ENCODE measurements at places on chromosomes 3 and 15.

DNA sequence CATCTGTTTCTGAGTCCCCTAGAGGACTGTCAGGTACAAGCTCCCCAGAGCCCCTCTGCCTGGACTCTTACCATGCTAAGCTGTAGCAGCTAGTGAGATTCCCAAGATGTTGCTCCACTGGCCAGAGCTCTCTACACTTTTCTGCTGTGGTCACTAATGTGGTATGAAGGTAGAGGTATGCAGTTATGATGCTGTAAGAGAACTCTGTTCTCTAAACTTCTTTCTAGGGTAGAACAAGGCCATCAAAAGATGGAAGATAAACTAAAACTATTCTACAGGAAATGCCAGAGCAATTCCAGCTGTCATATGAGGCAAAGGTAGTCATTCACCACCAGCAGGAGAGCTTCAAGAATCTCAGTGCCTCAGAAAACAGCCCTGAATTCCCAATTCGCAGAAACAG, 517.4 kb upstream of the ARRDC4 start:
- no peak for DNase-seq

GRCh38 chr15:33994005-33994615, 25.8 kb downstream of the CHRM5 start:
- DNase-seq: peak; percentile 74

- DNase-seq: no peak
These were observed 4.0 kb downstream of the CCDC33 start for GRCh38 chr15:74240002-74240568.

GRCh38 chr3:125434582-125435011, 59.5 kb upstream of the ZNF148 start:
- no peak for DNase-seq

DNA sequence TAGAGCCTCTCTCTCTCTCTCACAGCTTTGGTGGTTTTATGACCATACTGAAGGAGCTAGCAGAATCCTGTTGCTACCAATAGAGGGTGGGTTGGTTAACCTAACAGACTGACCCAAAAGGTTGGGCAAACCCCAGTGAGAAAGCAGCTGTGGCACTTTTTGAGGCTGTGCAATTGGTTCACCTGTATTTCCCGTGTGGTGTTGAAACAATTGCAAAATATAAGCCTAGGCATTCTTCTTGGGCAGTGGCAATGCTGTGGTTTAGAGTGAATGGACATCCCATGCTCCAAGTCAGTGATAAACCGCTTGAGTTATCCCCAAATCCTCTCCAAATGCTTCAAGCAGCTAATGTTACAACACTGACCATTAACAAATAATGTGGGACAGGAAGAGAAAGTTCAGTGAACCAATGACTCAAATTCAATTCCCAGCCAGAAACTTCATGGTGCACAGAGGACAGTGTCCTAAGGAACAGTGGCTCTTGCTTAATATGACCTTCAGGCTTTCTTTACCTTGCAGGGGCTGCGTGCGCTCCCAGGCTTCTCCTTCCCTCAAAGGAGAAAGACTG, 261.9 kb upstream of the ICE2 start:
- DNase-seq: no peak

DNA sequence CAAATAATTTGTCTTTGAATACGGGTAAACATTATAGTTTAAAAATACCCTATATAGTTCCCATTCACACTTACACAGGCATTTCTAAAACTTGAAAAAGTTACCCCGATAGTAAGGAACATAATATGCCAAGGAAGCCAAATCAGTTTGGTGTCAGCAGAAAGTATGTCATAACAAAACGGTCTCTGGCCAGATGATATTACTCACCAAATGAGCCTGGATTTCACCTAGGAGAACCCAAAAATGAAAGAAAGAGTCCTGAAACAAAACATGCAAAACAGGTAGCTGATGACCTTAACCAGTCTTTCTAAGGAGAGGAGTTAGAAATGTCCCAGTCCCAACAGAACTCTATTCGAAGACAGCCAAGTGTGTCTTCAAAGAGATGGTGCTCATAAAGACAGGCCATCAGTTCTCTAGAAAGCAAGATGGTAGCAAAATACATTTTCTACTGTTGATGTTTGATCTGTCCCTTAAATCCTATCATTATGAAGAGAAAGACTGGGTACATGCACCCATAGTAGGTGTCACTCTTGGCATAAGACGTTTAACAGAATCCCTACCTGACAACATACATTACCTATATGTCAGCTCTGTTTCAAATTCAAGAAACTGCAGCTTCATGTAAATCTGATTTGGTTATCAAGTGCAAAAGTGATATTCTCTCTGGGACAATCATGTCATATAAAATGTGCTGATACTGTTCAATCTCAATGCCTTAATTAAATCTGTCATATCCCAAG, 942.5 kb downstream of the ROBO1 start:
- DNase-seq: no peak

- no peak for DNase-seq
These were observed 5.1 kb downstream of the NLGN1 start for GRCh38 chr3:173402656-173403055.

DNA sequence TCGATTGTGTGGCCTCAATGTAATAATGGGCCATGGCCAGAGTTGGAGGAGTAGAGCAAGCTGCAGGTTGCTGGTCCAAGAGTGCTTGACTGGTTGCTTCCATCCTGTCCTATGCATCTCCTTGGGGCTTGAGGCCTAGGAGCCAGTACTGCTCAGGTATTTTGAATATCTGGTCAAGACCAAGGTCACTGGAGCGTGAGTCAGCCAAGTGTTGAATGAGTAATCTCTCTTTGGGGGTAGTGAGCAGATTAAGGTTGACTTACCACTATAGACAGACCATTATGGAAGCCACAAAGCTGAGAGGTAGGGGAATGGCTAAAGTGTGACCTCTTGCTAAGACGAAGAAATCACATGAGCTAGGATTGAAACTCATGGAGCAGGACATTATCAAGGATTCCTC, 9.4 kb upstream of the PARP6 start:
- DNase-seq: no peak

- peak; percentile 82 for DNase-seq
These were observed 75.1 kb downstream of the CCK start for GRCh38 chr3:42190701-42191442.

DNA sequence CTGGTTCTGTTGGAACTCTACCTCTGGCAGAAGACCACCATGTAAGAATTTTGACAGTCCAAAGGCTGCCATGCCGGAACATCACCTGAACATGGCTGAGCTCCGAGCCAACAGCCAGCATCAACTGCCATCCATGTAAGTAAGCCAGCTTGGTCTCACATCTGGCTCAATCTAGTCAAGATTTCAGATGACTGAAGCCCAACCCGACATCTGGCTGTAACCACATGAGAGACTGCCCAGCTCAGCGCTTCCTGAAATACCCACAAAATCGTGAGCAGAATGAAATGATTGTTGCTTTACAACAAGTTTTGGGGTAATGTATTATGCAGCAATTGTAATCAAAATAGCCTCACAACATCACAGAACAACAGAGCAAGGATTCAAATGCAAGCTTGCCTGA, 32.9 kb downstream of the GHSR start:
- DNase-seq: no peak

GRCh38 chr3:125351814-125352456, 23.2 kb downstream of the ZNF148 start:
- DNase-seq: peak; percentile 64

DNA sequence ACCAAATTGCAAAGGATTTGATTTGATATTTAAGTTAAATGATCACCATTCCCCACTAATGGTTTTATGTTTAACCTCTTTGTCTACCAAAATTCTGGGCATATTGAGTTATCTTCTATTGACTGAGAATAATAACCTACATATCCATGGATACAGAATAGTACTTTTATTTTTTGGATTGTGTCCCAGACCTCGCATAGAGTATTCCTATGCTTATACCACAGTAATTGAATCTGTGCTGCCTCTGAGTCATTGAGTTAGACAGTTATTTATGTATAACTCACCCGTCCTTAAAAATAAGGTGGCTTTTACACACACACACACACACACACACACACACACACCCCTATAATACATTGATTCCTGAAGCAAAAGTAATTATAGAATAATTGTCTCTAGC, 690.1 kb upstream of the BCHE start:
- no peak for DNase-seq

DNA sequence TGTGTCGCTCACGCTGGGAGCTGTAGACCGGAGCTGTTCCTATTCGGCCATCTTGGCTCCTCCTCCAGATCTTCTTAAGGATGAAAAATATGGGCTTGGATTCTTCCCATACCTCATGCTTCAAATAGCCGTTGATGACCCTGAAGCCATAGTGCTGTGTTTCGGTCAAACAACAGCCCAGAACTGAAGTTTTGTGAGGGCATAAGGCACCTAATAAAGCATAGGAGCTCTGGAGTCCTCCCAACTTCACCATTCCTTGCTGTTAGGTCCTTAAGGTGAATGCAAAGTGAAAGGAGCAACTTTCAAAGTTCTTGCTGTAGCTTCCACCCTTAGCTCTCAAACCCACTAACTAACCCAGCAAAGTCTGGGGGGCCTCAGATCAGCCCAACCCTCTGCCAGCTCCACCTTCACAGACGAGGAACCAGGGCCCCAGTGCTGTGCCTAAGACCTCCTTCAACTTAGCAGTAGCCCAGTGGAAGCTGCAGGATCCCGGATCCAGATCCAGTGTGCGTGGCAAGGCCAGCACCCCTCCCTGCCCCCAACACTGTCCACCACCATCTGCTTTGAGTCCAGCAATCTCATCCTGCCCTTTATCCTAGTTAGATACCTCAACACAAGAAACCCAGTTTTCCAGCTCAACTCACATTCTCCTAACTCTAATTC, at the start of gene GRK7:
GRK7 (plus strand) TSS at position 321 of the 663 bp plus-strand sequence. CDS start 14,877 bp downstream, outside the sequence.
- no peak for DNase-seq

GRCh38 chr3:98331329-98331728, 22.3 kb upstream of the OR5K4 start:
- DNase-seq: no peak

DNA sequence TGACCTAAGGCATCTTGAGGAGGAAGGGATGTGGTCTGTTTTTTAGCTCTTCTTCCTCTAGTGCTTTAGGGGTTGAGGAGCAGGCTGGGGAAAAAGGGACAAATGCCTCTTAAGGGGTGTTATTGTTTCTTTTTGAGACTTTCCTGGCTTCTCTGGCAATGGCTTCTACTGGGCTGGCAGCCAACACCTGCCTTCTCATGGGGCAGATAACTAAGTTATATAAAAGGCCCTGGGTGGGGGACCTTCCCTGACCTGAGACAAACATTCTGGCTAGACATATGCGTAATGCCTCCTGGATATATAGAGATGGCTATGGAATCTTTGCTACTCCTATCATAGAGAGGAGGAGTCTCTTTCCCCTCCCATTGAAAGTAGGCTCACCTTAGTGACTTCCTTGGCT, 179.2 kb upstream of the PROK2 start:
- DNase-seq: no peak

GRCh38 chr3:119649761-119650160, 10.6 kb downstream of the POPDC2 start:
- no peak for DNase-seq

DNA sequence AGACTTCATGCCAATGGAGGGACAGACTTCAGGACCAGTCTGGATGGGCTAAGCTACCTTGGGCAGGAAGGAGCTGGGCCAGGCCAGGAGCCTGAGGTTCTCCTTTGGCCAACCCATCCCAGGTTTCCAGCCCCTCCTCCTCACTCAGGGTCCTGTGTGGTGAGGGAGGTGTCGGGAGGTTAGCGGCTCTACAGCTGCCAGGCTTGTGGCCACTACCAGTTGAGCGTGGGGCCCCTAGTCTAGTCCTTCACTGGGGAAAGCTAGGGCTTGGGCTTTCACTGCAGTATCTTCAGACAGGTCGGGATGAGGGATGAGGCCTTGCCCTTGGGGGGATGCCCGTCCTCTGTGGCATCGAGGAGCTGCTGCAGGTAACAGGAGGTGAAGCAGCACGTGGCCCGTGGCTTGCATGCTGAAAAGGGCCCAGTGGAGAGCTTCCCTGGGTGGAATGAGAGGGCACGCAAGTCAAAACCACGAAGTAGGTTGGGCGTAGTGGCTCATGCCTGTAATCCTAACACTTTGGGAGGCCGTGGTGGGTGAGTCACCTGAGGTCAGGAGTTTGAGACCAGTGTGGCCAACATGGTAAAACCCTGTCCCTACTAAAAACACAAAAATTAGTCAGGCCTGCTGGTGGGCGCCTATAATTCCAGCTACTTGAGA, 8.5 kb upstream of the FANCD2 start:
- no peak for DNase-seq

- no peak for DNase-seq
These were observed 8.4 kb upstream of the COMMD4 start for GRCh38 chr15:75327491-75327890.

GRCh38 chr15:65795663-65796216, 3.6 kb upstream of the DENND4A start:
- DNase-seq: peak; percentile 77

DNA sequence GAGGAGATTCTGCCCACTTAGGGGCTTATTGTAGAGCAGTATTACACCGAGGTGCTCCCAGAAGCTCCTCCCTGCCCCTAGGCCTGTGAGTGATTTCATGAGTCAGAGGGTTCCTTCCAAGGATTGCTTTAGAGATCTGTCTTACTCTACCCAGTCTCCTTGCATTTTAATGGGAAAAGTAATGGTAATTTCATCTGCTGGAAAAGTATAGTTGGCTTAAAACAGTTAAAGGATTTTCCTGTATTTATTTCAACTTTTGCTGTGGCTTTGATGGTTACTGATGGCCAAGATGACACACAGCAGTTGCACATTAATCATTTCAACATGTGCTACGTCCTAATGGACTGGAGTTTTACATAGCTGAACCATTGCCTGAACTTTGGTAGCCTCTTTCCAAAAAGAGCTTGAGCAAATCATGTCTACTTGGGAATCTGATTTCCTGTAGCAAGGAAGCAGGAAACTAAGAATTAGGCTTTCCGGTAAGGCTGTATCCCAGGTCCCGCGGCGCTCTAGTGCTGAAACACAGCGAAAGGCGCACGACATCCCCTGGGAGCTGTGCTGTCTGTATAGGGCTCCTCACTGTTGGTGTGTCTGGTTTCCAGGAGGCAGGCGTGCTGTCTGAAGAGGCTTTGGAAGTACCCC, 9.2 kb upstream of the PGPEP1L start:
- no peak for DNase-seq

- DNase-seq: peak; percentile 32
These were observed 604 bp downstream of the ISL2 start for GRCh38 chr15:76337059-76337695.

DNA sequence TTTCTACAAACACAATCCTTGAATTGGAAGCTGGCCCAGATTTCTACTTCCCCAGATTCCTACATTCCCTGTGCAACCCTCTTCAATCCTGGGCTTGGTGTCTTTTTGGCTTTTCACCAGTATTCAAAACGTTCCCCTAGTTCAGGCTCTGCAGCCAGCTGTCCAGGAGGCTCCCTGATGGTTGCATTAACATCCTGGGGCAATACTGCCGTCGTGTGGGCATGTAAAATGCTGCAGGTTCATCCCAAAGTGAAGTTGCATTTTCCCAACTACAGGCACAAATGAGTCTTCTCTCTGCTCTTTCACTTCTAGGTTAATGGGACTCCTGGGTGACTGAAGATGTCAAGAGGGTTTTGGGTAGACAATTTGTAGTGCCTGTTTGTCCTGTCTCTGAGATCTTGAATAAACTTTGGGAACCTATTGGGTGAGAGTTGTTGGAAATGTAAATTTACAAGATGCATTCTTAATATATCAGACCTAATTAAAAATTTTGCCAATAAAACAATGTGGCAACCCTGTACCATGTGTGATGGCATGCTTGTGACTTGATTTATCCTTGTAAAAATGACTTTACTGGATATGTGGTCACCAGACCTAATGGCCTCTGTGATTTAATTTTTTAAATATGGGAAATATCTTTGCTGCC, 28.6 kb downstream of the SOX14 start:
- DNase-seq: no peak
